ENCODE measurements at places on chromosomes 1 and 21.

- DNase-seq, result no peak
These were observed 73.6 kb downstream of the TBX15 start for GRCh38 chr1:118914379-118915161.

GRCh38 chr1:87426463-87427249 lies 98.0 kb downstream of the LMO4 start:
- DNase-seq, result no peak

GRCh38 chr1:13723810-13724209 lies 23.8 kb downstream of the PRDM2 start:
- DNase-seq, result peak; percentile 76

- DNase-seq, result no peak
These were observed 27.5 kb downstream of the SLC30A10 start for GRCh38 chr1:219900882-219901281.

DNA sequence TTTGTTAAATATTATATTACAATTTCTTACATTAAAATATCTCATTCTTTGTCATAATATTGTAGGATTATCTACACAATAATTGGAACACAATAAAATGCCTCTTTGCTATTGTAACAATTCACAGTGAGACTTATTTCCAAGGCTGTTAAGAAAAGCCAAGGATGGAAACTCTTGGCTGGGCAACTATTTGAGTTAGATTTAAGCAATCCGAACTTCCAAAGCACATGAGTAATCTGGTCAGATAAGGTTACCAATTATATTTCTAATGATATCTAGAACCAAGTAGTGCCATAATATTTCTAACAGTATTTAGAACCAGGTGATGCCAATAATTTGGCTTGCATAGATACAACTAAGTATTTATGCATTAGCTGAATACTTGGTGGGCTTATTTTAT lies 154.7 kb upstream of the KCNK2 start:
- DNase-seq, result no peak

All from Kasumi-1 (cell line).